ENCODE measurements at places on chromosomes 13 and 19. TPM values are rescaled to one million over a fixed set of nuclear protein-coding genes. Genes with fewer than 3 reads are reported as not detected.
A peak's percentile ranks its signal among the peaks of the same experiment; 100 is the strongest.

- no peaks in the 10 kb centered on the region for H3K27me3 ChIP-seq
- peaks cover 15% of the 10 kb centered on the region for H3K36me3 ChIP-seq
- H3K4me3 ChIP-seq: no peak overlapping the region
- H3K27ac ChIP-seq: no peak overlapping the region
- H3K4me1 ChIP-seq: peaks cover 8% of the 10 kb centered on the region
These were observed 8.0 kb upstream of the PPP6R1 start for GRCh38 chr19:55266840-55267239.

KIR3DL2 gene
- 0.39 TPM for polyA plus RNA-seq

GRCh38 chr19:827710-828321 is at the start of gene AZU1:
Gene AZU1, plus strand, starts transcription at chr19:827837. Its CDS starts 10 bp downstream, at chr19:827847.
- no peak for DNase-seq
- H3K27me3 ChIP-seq: peaks cover 56% of the 10 kb centered on the region
- no peaks in the 10 kb centered on the region for H3K4me1 ChIP-seq
- H3K4me3 ChIP-seq: no peak within 1 kb of the TSS
- H3K36me3 ChIP-seq: no peaks in the 10 kb centered on the region
- no peak within 1 kb of the TSS for H3K27ac ChIP-seq

- no peaks in the 10 kb centered on the region for H3K4me1 ChIP-seq
- DNase-seq: no peak
- H3K4me3 ChIP-seq: no peak overlapping the region
- no peak overlapping the region for H3K27ac ChIP-seq
- H3K36me3 ChIP-seq: no peaks in the 10 kb centered on the region
- H3K27me3 ChIP-seq: peaks cover 15% of the 10 kb centered on the region
These were observed 758.9 kb downstream of the UQCRFS1 start for GRCh38 chr19:28454083-28454482.

- no peak overlapping the region for H3K4me3 ChIP-seq
- no peaks in the 10 kb centered on the region for H3K4me1 ChIP-seq
- no peaks in the 10 kb centered on the region for H3K36me3 ChIP-seq
- H3K27ac ChIP-seq: no peak overlapping the region
These were observed 411.0 kb downstream of the ZNF536 start for GRCh38 chr19:30783212-30783611.

WDR87 gene
- polyA plus RNA-seq: not detected

- H3K27ac ChIP-seq: no peak overlapping the region
- no peak for DNase-seq
- peaks cover 11% of the 10 kb centered on the region for H3K36me3 ChIP-seq
- peaks cover 30% of the 10 kb centered on the region for H3K4me1 ChIP-seq
These were observed 61.1 kb downstream of the SACS start for GRCh38 chr13:23372264-23372906.

DNA sequence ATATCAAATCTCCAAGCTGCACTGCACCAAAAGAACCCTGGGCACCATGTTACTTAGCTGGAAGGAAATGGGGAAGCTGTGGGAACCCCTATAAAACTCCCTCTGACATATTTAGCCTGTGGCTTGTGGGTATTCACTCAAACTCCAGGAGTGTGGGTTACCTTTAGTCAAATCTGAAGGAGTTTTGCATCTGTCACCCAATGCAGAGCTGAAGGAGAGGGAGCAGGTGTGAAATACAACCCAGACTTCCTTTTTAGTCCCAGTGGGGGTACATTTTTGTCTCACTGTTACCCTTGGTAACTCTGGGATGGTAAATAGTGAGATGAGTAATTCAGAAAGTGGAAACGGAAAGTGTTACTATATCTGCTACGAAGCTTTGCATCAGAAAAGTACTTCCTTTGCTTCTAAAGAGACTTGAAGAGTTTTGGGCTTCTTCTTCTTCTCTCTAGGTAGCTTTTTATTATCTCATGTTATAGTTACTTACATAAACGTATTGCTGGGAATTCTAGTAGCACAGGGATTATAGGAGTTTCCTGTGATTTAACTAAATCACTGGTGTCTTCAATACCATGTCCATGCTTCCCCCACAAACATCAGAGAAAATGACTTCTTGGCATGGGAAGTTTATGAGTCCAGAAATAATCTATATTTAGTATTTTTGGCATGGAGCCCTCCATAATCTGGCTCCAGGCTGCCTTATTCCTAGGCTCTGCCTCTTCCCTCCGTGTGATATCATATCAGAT is 105.9 kb downstream of the AKAP11 start:
- H3K27me3 ChIP-seq: no peaks in the 10 kb centered on the region
- peak overlapping the region; percentile 39 for H3K4me3 ChIP-seq
- peak; percentile 80 for DNase-seq
- H3K27ac ChIP-seq: peak overlapping the region; percentile 96

GRCh38 chr19:18137657-18138339 is 15.2 kb upstream of the PIK3R2 start:
- H3K4me1 ChIP-seq: no peaks in the 10 kb centered on the region
- no peak for DNase-seq
- H3K4me3 ChIP-seq: no peak overlapping the region
- peaks cover 39% of the 10 kb centered on the region for H3K36me3 ChIP-seq
- no peaks in the 10 kb centered on the region for H3K27me3 ChIP-seq

ZBTB32 gene
- 0.70 TPM for polyA plus RNA-seq

DNA sequence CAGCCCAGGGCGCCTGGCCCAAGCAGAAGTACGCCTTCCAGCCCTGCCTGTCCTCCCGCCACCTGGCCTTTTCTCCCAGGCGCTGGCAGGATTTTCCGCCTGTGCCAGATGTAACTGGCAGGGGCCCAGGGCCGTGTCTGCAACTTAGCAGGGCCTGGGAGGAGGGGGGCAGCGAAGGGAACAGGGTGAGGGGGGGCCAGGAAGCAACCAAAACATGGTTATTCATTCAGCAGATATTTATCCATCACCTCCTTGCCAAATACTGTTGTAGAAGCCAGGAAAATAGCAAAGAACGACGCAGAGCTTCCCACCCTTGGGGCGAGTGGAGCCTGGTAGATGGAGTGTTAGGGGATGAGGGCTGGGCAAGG is 5.6 kb downstream of the TLE6 start:
- peaks cover 12% of the 10 kb centered on the region for H3K27me3 ChIP-seq
- H3K27ac ChIP-seq: no peak overlapping the region
- no peaks in the 10 kb centered on the region for H3K36me3 ChIP-seq
- H3K4me1 ChIP-seq: peaks cover 21% of the 10 kb centered on the region

GRCh38 chr13:43986421-43986981 is 106.8 kb downstream of the LACC1 start:
- H3K27ac ChIP-seq: no peak overlapping the region
- H3K4me1 ChIP-seq: no peaks in the 10 kb centered on the region
- no peak for DNase-seq
- no peaks in the 10 kb centered on the region for H3K27me3 ChIP-seq
- H3K4me3 ChIP-seq: no peak overlapping the region

DNA sequence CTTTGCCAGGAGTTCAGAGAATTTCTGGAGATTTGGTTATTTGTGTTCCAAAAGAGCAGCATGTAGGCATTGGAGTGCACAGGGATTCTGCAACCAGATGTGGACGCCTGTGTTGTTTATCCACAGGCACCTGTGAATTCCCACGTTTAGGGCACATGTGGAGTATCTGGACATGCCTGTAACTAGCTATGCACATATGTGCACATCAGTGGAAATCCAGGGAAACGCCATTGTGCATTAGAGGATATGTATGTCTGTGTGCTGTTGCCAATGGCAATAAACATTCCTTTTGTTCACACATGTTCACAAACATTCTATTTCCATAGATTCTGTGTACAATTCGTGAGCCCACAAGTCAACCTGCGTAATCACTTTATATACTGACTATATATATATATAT is 34.7 kb downstream of the OLFM2 start:
- DNase-seq: no peak
- H3K36me3 ChIP-seq: peaks cover 7% of the 10 kb centered on the region
- H3K4me1 ChIP-seq: no peaks in the 10 kb centered on the region
- H3K4me3 ChIP-seq: no peak overlapping the region

GRCh38 chr13:44573790-44574465 is 2.2 kb downstream of the TSC22D1 start:
- DNase-seq: no peak
- no peak overlapping the region for H3K4me3 ChIP-seq
- peaks cover 25% of the 10 kb centered on the region for H3K4me1 ChIP-seq
- no peaks in the 10 kb centered on the region for H3K27me3 ChIP-seq
- no peaks in the 10 kb centered on the region for H3K36me3 ChIP-seq

DNA sequence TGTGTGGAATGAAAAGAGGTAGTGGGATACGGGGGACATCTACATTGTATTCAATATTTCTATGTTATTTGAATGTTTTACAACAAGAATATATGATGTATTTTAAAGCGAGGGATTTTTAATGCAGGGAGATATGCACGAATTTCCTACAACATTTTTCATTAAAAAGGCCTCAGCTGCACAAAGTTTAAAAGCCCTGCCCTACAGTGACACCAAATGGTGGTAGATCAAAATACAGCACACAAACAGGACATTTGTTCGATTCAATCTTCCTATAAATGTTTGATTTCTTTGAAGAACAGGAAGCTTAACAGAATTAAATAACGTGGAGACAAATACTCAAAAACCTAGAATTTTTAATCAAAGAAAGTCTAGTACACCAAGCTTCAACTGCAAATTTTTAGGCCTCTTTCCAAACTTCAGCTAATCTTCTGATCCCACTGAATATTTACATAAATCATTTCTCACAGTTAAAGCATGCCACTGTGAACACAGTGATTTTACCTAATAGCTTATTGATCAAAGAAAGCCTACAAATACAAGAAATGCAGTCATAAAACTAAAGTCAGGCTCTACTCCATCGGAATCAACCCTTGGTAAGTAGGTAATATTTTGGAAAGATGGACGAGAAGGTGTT is 257.2 kb downstream of the DIAPH3 start:
- H3K27me3 ChIP-seq: no peaks in the 10 kb centered on the region
- no peak overlapping the region for H3K4me3 ChIP-seq
- H3K4me1 ChIP-seq: no peaks in the 10 kb centered on the region
- no peaks in the 10 kb centered on the region for H3K36me3 ChIP-seq
- no peak for DNase-seq

ZSCAN18 gene
- polyA plus RNA-seq: 22.2 TPM

DNA sequence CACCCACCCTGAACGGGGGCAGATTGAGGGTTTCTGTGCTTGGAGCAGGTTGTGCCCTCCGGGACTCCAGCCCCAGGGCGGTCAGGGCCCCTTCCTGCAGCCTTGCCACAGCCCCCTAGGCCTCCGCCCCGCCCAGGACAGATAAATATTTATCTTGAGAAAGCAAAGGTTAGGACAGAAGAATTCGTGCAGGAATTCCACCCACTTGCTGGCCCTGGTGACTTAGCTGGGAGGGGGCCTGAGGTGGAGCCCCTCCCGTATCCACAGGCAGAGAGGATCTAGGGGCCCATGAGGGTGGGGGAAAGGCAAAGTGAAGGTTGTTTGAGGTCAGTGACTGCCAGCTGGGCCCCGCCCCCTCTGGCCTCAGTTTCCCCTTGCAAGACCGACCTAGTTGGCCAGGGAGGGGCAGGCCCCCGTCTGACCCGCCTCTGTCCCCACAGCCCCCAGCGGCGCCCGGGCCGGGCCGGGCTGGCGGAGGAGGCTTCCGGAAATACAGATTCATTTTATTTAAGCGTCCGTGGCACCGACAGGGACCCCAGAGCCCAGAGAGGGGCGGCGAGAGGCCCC is 5.2 kb downstream of the MIDN start:
- peak overlapping the region; percentile 63 for H3K27ac ChIP-seq
- no peaks in the 10 kb centered on the region for H3K27me3 ChIP-seq
- peak overlapping the region; percentile 77 for H3K4me3 ChIP-seq
- no peaks in the 10 kb centered on the region for H3K36me3 ChIP-seq
- peaks cover 26% of the 10 kb centered on the region for H3K4me1 ChIP-seq
- peak; percentile 11 for DNase-seq

DNA sequence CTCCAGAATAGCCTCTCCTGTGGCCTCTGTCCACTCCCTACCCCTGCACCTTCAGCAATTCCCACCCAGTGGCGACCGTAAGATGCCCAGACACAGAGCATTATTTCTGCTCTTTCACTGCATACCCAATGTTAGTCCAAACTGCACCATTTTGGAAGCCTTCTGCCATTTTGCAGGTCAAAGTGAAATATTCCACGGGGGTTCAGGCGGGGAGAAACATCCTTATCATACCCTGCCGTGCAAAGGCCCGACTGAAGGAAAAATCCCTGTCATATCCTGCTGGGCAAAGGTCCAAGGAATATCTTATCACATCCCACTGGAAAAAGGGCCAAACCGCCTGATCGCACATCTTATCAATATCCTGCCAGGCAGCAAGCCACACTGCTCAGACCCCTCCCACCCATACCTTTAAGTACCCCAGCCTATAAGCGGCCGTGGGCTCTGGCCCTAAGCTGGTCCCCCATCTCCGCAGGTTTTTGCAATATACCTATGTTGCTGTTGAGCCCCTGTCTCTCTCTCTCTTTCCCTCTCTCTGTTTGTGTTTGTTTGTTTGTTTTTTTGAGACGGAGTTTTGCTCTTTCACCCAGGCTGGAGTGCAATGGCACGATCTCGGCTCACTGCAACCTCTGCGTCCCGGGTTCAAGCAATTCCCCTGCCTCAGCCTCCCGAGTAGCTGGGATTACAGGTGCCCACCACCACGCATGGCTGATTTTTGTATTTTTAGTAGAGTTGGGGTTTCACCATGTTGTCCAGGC is 18.2 kb downstream of the CLEC11A start:
- no peak overlapping the region for H3K4me3 ChIP-seq
- H3K36me3 ChIP-seq: no peaks in the 10 kb centered on the region
- H3K27me3 ChIP-seq: peaks cover 55% of the 10 kb centered on the region
- no peak overlapping the region for H3K27ac ChIP-seq
- DNase-seq: no peak

DNA sequence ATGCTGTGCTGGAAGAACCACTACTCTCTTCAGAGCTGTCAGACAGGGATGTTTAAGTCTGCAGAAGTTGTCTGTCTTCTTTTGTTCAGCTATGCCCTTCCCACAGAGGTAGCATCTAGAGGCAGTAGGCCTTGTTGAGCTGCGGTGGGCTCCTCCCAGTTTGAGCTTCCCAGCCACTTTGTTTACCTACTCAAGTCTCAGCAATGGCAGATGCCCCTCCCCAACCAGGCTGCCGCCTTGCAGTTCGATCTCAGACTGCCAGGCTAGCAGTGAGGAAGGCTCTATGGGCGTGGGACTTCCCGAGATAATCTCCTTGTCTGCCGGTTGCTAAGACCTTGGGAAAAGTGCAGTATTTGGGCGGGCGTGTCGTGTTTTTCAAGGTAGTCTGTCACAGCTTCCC is 42.1 kb upstream of the UQCRFS1 start:
- H3K27me3 ChIP-seq: peaks cover 32% of the 10 kb centered on the region
- H3K4me1 ChIP-seq: no peaks in the 10 kb centered on the region
- H3K36me3 ChIP-seq: no peaks in the 10 kb centered on the region
- no peak for DNase-seq
- peak overlapping the region; percentile 64 for H3K4me3 ChIP-seq
- no peak overlapping the region for H3K27ac ChIP-seq

- H3K4me3 ChIP-seq: peak overlapping the region; percentile 91
- peak overlapping the region; percentile 97 for H3K27ac ChIP-seq
- peaks cover 38% of the 10 kb centered on the region for H3K4me1 ChIP-seq
- peak; percentile 40 for DNase-seq
- H3K36me3 ChIP-seq: no peaks in the 10 kb centered on the region
These were observed 671 bp downstream of the ZDHHC20 start for GRCh38 chr13:21458451-21458812.

GRCh38 chr13:43567608-43568007 is 219.2 kb downstream of the ENOX1 start:
- H3K4me3 ChIP-seq: no peak overlapping the region
- no peaks in the 10 kb centered on the region for H3K36me3 ChIP-seq
- DNase-seq: no peak
- no peaks in the 10 kb centered on the region for H3K4me1 ChIP-seq
- no peak overlapping the region for H3K27ac ChIP-seq

- peaks cover 11% of the 10 kb centered on the region for H3K36me3 ChIP-seq
- peaks cover 33% of the 10 kb centered on the region for H3K4me1 ChIP-seq
- no peak overlapping the region for H3K4me3 ChIP-seq
- H3K27ac ChIP-seq: peak overlapping the region; percentile 68
- no peak for DNase-seq
These were observed 36.4 kb downstream of the EPS15L1 start for GRCh38 chr19:16435238-16435917.

ZNF625 gene
- 0.95 TPM for polyA plus RNA-seq
